Stimulated activated CD8-positive, alpha-beta memory T cell treated with anti-CD3 and anti-CD28 coated beads, Interleukin-4, amount 100 ng/mL, for 1 hour (primary cell): ENCODE measurements at places on chromosomes 6 and 20.

- no peak for DNase-seq
Measured at GRCh38 chr20:21516861-21517565, 3.1 kb upstream of the NKX2-2 start.

DNA sequence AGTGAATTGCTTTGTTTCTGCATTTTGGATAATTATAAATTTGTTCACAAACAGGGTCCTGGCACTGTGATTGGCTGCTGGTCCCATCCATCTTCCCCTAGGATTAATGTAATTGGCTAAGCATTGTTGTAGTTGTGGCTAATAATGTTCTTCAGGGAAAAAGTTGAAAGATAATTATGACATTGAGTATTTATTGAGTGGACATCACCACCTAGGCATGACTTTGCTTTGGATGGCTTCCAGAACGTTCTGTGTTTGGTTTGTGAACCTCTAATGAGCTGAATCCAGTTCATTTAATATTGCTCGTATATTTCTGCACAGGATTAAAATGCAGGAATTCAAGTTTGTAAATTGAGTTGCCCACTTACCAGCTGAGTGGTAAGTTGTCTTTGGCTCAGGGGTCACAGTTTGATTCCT, 55.1 kb downstream of the ARID1B start:
- DNase-seq = no peak

- no peak for DNase-seq
Measured at GRCh38 chr20:56187534-56188165, 60.9 kb upstream of the MC3R start.

- no peak for DNase-seq
Measured at GRCh38 chr6:42381850-42382249, 69.9 kb downstream of the TRERF1 start.

DNA sequence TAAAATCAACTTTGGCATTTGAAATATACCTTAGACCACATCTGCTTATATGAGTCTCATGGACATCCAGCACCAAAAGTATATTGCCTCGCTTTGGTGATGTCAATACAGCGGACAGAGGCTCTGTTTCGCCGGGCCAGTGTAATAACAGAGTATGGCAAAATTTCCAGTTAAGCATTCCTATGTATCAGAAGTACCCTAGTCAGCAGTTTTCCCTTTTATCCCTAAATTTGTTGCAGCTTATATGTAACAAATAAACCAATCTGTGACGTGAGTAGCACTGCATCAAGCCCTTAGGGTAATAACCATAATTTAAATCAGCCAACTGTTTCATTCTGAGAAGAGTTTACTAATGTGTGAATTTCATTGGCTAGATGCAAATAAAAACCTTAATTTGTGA, 585.5 kb upstream of the ADGRB3 start:
- no peak for DNase-seq

DNA sequence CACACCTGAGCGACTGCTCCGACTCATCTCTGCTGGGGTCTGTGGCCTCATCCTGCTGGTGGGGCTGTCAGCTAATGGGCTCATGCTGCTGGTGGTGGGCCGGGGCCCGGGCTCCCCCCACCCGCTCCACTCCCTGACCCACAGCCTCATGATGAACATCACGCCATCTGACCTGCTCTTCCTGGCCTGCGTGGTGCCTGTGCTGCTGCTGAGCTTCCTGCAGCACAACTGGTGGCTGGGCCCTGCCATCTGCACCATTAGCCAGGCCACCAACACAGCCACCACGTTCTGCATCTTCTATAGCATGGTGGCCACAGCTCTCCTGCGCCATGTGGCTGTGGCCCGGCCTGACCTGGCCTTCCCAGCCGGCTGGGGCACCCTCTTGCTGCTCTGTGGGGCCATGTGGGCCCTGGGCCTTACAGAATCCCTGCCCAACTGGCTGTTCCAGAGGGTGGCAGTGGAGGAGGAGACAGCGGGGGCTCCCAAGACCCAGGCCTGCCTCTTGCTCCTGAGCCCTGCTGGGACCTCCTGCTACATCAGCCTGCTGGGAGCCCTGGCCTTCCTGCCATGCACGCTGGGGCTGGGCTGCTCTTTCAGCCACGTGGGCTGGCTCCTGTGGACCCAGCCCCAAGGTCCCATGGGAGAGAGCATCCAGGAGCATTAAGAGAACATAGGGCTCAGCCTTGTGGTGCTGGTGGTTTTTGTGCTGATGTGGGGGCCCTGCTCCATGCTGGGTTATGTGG, 39.6 kb downstream of the RAB44 start:
- DNase-seq = no peak

GRCh38 chr20:52643034-52643433, 329.1 kb upstream of the TSHZ2 start:
- DNase-seq = no peak

- DNase-seq = no peak
Measured at GRCh38 chr6:147578159-147578558, 69.7 kb downstream of the SAMD5 start.

DNA sequence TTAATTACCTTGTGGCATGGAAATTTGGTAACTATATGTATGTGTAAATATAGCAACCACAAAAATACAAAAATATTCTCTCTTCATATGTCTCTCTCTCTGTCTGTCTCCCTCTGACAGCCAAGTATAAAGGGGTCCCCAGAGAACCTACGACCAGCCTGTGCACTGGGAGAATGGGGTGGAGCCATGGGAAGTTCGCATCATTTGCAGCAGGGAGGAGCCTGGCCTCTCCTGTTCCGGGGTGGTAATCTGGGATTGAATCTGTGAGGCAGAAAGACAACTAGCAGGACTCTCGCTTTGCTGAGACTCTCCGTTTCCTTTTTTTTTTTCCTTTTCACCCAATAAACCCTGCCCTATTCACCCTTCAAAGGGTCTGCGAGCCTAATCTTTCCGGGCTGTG, 1109.1 kb downstream of the HACE1 start:
- DNase-seq = no peak

DNA sequence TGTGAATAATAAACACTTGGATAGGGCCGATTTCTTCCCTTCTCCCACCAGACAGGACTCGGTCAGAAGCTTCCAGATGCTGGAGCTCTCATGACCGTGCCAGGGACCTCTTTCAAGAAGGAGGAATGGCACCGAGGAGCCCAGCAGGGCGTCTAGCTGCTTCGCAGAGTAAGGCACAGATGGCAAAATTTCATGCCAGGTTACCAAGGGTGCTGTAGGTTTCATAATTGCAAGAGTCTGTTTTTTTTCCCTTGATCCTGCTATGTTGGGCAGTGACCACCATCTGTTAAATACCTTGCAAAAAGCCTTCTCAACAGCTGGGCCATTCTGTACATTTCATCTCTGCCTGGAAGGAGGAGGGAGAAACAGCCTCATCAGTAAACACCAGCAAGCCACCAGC, 111.8 kb downstream of the EDN3 start:
- DNase-seq = no peak

GRCh38 chr20:2750491-2751251, 49.8 kb downstream of the CPXM1 start:
- DNase-seq = no peak

GRCh38 chr6:135820340-135820739, 31.2 kb upstream of the PDE7B start:
- no peak for DNase-seq

DNA sequence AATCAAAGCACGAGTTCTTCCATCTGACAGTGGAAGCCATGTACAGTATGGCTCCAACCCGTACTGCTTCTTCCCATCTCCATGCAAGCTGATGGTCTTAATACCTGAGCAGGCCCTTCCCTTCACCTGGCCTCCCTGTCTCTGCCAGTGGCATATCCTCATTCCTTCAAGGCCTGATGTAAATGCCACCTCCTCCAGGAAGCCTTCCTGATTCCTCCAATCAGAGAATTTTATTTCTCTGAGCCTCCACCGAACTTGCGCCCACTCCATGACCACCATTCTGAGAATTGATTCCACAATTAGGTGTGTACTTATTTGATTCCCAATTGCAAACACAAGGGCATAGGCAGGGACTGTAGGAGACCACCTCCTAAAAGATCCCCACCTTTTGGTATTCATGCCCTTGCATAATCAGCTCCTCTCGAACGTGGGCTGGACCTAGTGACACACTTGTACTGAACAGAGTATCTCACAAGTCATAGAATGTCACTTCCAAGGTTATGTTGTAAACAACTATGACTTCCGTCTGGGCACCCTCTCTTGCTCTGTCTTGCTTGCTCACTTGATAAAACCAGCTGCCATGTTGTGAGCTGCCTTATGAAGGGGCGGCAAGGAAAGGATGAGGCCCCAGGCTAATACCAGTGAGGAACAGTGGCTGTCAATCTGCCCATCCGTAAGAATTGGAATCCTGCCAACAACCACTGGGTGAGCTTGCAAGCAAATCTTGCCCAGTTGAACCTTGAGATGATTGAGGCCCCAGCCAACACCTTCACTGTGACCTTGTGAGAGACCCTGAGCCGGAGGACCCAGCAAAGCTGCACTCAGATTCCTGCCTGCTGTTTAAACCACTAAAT, 38.8 kb downstream of the CPNE5 start:
- DNase-seq = no peak

GRCh38 chr6:56507517-56507916, 135.2 kb downstream of the DST start:
- no peak for DNase-seq

DNA sequence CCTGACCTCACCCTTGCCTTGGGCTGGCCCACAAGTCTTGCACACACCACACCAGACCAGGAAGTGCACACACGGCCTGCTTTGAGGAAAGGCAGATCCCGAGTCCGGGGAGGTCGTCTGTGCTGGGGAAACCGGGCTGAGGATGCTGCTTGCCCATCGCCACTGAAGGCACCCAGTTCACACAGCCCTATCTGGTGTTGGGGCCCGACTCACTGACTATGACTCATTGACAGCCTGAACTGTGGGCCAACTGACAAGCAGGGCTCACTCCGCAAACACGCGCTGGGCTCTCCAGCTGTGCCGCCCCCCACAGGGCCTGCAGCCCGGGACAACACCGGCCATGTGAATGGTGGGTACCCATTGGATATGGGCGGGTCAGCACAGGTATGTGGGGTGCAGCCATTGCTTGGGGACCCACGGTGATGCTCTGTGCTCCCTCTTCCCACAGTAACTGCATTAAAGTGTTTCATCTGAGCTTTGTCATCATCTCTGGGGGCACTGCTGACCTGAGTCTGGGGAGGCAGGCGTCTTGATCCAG, 1.6 kb downstream of the SAMD10 start:
- peak; percentile 37 for DNase-seq

GRCh38 chr6:19811397-19812079, 25.6 kb upstream of the ID4 start:
- no peak for DNase-seq

GRCh38 chr20:460180-460579, 2.2 kb downstream of the TBC1D20 start:
- no peak for DNase-seq

GRCh38 chr6:8589941-8590729, 154.8 kb upstream of the SLC35B3 start:
- DNase-seq = no peak

DNA sequence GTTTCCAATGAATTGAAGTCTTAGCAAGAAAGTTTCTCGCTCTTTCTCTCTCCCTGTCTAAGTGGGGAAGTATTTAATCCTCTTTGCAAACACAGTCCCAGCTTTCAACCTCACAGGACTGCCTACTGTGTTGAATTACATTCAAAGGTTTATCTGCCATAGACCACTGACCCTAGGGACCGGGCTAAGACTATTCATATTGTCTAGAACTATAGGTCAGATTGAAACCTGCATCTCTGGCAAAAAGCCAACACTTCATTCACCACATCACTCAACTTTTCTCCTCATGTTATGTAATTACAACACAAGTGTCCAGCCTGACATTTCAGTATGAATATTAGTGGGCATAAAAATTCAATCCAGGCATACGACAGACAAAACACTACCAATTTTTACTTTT, 314.7 kb upstream of the RSPO3 start:
- no peak for DNase-seq

DNA sequence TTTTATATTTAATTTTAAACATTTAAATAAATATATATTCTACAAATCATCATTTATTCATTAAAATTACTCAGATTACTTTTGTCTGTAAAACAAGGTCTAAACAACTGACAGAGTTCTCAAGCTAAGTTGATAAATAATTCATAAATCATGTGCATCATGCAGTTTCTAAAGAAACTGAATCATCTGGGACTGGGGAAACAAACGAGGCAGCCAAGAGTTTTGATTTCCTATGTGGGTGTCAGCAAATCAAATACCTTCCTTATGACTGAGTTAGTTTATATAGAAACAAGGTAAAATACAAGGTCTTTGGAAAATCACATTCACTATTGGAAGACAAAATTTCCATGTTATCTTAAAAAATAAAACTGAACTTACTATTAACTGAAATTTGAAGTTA, 149.9 kb upstream of the BEND6 start:
- DNase-seq = no peak

DNA sequence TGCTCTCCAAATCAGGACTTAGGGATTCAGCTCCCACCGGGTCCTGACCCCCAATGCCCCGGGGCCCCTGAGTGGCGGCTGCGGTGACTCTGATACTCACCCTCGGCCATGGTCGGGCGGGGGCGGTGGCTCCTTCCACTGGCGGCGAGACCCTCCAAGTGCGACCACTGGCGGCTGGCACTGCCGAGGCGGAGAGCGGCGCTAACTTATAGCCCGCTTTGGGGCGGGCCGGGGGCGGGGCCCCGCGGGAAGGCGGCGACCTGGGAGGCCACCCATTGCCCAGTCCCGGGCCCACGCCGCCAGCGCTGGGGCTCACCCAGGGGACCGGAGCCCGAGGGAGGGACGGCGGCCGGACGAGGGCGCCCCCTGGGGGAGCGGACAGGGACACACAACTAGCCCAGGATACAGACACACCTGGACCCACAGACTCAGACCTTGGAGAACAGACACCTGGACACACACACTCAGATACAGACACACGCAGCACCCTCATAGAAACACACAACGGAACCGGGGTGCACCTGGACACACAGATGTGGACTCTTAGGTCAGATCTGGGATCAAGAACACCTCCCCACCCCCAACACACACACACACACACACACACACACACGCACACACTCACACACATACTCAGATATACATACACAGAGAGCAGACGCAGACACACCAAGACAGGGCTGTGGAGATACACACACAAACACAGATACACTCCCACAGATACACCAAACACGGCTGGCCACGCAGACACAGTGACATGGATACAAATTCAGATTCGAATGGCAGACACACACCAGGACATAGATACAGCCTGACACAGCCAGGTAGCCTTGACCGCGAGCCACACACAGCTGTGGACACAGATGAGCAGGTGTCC, at the start of gene TGM2:
TSS of gene TGM2 (minus strand) at position 182 of the 877 bp plus-strand sequence. CDS start at position 110, 72 bp downstream.
- no peak for DNase-seq
